ENCODE measurements at places on chromosomes 3 and 15.

DNA sequence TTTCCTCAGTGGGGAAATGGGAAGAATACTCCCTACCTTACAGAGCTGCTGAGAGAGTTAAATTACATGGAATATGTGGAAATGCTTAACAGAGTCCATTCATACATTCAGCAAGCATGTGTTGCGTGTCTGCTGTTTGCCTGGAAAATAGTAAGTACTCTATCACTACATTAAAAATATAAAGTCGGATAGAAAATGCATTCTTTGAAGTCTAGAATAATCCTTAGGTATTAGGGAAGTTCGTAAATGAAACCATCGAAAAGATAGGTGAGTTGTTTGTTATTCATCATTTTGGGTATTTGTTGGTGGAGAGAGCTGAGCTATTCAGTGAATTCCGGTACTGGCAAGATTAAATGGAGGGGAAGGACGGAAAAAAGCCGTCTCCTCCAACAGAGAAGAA lies 200.1 kb downstream of the OPA1 start:
- DNase-seq, result no peak

- no peak for DNase-seq
Measured at GRCh38 chr3:181839916-181840297, 128.2 kb downstream of the SOX2 start.

DNA sequence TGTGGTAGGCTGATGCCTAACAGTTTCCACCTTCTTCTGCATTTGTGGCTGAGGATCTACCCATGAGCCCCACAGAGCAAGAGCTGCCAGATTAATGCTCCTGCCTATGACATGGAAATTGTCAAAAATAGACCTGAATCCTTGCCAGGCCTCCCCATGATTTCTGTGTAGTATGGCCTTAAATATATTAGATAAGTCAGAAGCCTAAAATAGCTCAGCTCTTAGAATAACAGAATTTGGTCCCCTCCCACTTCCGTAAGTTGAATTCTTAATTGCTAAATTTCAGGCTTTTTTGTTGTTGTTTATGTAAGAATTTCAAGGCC lies 129.0 kb downstream of the SERPINI1 start:
- DNase-seq, result no peak

GRCh38 chr15:67117370-67117769 lies 52.0 kb downstream of the SMAD3 start:
- no peak for DNase-seq

GRCh38 chr3:87298111-87298718 lies 21.8 kb upstream of the POU1F1 start:
- no peak for DNase-seq

GRCh38 chr3:161766331-161766730 lies 269.7 kb downstream of the OTOL1 start:
- no peak for DNase-seq

- DNase-seq, result no peak
Measured at GRCh38 chr3:124663690-124664089, 66.6 kb upstream of the UMPS start.

DNA sequence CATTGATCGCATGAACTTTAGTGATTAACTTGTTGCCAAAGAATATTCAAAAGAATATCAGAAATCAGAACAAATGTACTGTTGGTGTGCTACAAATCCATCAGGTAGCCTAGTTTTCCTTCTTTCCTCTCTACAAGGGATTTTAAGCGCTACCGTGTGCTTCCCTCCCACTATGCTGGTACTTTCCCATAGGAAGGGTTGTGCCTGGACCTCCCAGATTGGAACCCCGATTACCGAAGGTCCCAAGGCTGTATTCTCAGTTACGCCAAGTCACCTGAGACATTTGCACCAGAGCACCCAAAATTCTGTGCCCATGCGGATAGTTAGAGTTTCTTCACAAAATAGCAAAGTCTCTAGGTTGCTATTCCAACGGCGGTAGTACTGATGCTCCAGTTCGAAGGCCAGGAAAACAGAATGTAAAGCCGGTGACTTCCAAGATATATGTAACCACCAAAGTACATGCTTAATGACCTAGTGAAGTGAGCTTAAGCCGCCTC lies 23.4 kb upstream of the GATM start:
- no peak for DNase-seq

DNA sequence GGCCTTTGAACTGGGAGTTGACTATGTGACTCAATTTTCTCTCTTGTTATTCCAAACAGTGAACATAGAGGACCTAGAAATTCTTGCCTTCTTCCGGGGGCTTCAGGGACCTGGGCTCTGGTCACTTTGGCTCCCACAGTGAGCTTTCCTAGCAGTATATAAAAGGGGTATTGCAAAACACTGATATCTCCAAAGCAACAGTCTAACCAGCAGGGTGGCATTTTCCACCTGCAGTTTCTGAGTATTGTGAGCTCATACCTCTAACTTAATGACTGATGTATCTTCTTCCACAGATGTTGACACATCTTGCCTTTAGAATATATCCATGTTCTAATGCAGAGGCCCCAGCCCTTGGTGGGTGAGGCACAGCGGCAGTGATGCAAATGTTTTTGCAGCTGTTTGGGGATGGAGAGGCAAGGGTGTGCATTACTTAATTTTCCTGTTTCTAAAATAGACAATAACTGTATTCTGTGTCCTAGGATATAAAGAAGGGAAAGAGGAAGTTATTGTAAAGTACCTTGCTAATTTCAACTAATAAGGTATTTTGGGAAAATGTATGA lies 45.7 kb upstream of the ADGRG7 start:
- DNase-seq, result no peak

- no peak for DNase-seq
Measured at GRCh38 chr15:62242999-62243398, 77.9 kb upstream of the C2CD4B start.

DNA sequence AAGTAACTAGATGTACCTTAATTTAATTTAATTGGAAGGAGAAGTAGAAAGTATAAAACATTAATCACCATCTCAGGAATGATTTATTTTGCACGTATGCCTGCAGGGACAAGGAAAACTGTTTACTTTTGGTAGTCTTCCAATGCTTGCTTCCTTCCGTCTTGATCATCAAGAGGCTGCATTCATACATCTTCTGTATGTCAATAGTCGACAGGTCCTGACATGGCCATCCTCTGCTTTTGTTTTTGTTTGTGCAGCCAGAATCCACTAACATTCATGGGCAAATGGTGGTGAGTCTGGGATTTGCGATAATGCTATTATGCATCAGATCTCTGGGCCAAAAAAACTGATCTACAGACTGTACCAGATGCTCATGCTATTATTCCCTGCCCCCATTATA lies 56.6 kb upstream of the ZPLD1 start:
- no peak for DNase-seq

- DNase-seq, result no peak
Measured at GRCh38 chr15:31758126-31758525, 272.2 kb upstream of the CHRNA7 start.

DNA sequence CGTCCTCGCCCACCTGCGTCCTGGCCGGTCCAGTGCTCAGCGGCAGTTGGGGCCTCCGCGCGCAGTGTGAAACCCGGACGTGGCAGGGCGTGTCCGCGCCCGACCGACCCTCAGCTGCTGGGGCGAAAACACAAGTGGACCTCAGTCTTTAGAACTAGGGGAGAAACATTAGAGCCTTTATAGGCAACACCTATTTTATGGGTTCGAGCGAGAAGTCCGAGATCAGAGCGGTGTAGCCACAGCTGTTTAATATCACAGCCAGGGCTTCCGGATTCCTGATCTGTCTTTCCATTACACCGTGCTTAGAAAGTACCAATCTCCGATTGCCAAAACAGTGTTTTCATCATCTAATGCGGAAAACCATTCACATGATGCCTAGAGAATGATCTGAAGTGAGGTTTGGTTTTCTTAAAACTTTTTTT lies 506 bp downstream of the RAD51 start:
- DNase-seq, result no peak

DNA sequence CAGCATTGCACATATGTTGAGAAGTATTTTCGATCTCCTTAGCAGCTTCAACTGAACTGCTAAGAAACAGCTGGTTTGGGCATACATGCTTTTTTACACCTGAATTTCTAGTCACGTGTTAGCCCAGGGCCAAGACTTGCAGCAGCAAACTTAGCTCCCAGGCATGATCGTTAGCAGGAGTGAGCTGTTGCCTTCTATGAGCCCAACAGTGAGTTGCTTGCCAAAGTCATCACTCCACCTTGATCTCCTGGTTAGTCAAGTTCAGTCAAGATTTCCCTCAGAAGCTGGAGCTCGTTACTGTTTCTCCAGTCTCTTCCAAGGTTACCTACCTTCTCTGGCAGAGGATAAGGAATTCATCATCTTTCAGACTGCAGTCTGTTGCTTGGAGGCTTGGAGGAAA lies 100.4 kb upstream of the SEMA6D start:
- no peak for DNase-seq

DNA sequence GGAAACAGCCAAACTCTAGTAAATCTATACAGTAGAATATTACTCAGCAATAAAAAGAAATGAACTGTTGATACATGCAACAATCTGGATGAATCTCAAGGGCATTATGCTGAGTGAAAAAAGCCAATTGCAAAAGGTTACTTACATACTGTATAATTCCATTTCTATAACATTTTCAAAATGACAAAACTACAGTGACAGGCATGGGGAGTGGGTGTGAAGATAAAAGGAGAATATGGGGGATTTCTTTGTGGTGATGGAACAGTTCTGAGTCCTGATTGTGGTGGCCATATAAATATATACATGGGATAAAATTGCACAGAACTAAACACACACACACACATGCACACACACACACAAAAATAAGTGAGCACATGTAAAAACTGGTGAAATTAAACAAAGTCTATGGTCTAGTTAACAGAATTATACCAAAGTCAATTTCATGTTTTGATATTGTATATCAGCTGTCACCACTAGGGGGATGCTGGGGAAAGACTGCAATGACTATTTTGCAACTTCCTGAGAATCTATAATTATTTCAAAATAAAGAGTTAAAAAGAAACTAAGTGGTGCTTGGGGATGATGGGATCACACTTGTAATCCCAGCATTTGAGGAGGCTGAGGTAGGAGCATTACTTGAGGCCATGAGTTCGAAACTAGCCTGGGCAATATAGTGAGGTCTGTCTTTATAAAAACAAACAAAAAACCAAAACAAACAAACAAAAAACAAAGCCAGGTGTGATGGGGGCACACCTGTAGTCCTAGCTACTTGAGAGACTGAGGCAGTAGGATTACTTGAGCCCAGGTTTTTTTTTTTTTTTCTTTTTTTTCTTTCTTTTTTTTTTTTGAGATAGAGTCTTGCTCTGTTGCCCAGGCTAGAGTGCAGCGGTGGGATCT lies 66.0 kb downstream of the SPTSSB start:
- no peak for DNase-seq

- no peak for DNase-seq
Measured at GRCh38 chr15:89002830-89003229, 85.4 kb upstream of the ABHD2 start.

DNA sequence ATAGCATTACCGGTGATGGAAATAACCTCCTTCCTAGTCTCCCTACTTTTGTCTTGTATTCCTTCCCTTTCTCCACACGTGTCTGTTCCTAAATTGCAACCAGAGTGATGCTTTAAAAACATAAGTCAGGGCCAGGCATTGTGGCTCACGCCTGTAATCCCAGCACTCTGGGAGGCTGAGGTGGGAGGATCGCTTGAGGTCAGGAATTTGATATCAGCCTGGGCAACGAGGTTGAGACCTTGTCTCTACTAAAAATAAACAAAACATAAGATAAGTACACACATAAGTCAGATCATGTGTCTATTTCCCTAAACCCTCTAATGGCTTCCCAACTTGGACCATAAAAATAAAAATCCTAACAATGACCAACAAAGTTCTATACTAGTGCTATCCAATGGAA lies 18.4 kb downstream of the ARMC8 start:
- no peak for DNase-seq

- no peak for DNase-seq
Measured at GRCh38 chr3:17811646-17812045, 69.2 kb upstream of the TBC1D5 start.

GRCh38 chr3:197367081-197367780 lies 68.8 kb upstream of the DLG1 start:
- DNase-seq, result no peak

DNA sequence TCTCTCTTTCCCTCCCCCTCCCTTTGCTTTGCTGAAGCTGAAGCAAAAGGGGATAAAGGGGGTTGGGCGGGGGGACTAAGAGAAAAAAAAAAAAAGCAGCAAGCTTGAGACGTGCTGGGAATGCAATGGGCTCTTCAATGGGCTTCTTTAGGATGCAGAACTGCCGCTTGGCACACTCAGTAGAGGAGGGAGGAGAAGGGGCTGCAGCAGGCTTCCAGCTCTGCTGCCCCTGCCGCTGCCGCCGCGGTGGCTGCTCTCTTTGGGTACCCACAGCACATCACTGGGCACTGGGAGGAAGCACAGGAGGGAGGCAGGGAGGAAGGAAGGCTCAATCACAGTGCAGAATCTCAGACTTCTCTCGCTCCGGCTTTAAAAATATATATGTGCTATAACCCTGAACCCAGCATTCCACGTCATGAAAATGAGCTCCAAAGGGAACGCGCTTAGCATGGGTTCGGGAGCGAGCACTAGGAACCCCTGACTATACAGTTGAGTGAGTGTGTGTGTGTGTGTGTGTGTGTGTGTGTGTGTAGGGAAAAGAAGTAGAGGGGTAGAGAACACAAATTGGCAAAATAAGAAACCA lies 3.5 kb downstream of the SLITRK3 start:
- no peak for DNase-seq

DNA sequence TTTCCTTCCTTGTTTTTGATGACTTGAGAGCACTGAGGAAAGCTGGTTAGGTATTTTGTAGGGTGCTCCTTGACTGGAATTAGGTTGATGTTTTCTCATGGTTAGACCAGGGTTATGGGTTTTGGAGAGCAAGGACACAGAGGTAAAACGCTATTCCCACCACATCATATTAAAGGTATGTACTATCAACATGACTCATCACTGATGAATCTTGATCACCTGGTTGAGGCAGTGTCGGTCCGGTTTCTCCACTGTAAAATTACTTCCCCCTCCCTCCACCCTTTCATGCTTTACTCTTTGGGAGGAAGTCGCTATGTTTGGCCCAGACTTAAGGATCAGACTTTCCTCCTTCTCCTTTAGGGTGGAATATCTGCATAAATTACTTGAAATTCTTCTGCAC lies 201.6 kb downstream of the EDEM1 start:
- no peak for DNase-seq

GRCh38 chr15:99452010-99452409 lies 113.8 kb upstream of the MEF2A start:
- peak; percentile 8 for DNase-seq

DNA sequence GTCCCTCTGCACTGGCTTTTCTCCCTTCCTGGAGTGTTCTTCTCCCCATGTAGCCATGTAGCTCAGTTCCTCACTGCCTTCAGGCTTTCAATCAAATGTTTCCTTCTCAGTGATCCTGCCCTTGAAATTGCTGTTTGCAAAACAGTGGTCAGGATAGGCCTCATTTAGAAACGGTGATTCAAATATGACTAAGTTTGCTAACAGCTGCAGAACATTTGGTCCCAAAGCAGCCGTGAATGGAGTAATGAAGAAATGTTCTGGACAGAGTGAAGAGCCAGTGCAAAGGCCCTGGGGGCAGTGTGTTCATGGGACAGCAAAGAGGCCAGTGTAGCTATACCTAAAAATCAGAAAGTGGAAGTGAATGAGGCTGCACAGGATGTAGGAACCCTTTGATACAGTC lies 223.4 kb downstream of the FEZF2 start:
- no peak for DNase-seq

Measured in memory B cell (primary cell).